Left colon (tissue), 2 donors: ENCODE measurements at places on chromosomes 12 and 14. TPM values are rescaled to one million over a fixed set of nuclear protein-coding genes. Genes with fewer than 3 reads are reported as not detected.

Gene KRT3
- not detected for total RNA-seq

Gene CCDC197
- not detected for total RNA-seq

Gene SIRT4
- 1.3 TPM for total RNA-seq

Gene KRT83
- not detected for total RNA-seq

Gene TAS2R19
- total RNA-seq: 2.9 TPM

Gene B3GNT4
- 0.98 TPM for total RNA-seq

Gene RGS6
- 0.78 TPM for total RNA-seq

Gene GPR162
- 4.3 TPM for total RNA-seq

Gene LTBP2
- total RNA-seq: 2.8 TPM

- no peak for DNase-seq
These were observed 311.8 kb downstream of the RERGL start for GRCh38 chr12:17778242-17778641.

DNA sequence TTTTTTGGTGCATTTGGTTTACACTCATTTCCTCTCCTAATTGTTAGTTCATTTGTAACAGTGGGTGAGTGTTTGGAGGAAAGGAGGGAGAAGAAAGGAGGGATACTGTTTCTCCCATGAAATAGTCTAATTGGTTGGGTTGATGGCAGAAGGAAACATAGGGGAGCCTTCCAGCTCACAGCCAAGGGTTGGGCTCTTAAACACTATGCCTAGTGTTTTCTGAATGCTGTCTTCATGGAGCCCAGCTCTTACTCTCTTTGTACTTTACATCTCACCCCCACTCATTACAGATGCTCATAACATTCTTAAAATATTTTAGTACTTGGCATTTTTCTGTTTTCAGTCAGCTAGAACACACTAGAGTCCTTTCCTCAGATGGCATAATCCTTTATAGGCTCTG is 38.2 kb downstream of the BAZ2A start:
- DNase-seq: no peak

DNA sequence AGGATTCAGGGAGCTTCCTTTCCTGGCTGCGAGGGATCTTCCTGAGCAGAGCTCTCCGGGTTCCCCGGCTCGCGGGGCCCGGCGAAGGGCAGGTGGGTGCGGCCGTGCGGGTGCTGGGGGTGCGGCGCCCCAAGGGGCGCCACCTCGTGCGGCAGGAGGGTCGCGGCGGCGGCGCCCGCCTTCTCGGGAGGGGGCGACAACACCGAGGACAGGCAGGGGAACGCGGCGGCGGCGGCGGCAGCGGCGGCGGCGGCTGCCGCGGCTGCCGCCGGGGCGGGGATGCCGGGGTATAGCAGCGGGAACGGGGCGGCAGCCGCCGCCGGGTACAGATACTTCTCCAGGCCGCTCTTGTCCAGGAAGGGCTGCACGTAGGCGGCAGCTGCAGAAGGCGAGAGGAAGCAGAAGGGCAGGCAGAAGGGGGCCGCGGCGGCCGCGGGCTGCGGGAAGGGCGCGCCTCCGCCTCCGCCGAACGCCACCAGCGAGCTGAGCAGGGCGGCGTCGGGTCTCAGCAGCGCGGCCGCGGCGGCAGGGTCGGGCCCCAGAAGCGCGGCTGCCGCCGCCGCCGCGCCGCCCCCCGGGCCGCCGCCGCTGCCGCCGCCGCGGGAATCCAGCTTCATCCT is 2.7 kb downstream of the BHLHE41 start:
- DNase-seq: peak; percentile 55

DNA sequence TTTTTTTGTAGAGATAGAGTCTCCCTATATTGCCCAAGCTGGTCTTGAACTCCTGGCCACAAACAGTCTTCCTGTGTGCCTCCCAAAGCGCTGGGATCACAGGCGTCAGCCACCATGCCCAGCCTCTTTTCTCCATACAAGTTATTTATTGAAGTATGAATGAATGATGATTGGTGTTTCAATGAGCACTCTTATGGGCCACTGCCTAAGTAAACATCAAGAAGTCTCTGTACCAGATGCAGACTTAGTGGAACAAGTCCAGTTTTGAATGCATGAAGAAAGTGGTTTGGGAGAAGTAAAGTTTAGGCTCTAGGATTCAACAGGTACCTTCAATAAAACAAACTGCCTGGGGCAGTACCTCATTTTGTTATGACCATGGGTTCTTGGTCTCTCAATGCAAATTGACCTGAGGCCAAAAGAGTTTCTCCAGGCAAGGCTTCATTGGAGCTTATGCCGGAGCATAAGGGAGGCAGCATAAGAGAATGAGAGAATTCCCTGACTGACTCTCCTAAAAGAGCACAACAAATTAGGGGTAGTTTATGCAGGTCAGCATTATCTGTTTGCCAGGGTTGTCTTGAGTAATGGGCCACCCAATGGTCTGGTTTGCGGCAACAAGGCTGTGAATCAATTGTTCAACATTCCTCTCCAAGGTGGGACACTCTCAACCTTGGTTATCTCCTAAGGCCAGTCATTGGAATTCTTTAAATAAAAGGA is 1.1 kb upstream of the GMFB start:
- no peak for DNase-seq

- no peak for DNase-seq
These were observed 2.4 kb downstream of the LRIG3 start for GRCh38 chr12:58917699-58918468.

DNA sequence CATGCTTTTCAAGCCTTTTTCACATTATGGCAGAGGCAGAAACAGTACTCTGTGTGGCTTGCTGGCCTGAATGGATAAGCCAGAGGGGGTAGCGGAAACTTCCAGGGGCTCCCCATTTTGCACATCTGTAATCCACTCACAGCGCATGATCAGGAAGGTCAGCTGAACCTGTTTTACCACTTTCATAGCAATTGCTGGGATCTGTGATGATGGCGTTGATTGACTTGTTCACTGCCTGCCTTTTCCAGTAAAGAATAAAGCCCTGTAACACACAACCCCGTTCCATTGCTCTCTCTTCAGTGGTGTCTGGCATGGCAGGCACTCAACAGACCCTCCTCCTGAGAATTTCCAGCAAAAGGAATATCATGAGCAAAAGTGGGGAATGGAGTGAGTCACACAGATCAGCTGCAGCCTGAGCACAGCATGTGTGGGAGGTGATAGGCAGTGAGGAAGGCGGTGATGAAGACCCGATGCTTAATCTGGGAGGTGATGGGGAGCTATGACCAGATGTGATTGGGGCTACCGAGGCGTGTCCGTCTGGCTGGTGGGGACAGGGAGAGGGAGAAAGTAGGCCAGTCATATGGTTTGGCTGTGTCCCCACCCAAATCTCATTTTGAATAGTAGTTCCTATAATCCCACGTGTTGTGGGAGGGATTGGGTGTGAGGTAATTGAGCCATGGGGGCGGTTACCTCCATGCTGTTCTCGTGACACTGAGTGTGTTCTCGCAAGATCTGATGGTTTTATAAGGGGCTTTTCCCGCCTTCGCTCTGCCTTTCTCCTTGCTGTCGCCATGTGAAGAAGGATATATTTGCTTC is 44.7 kb upstream of the CHST11 start:
- no peak for DNase-seq

- DNase-seq: peak; percentile 43
These were observed 49.6 kb downstream of the CMKLR1 start for GRCh38 chr12:108289350-108290161.

GRCh38 chr12:54861927-54862326 is 7.6 kb downstream of the MUCL1 start:
- no peak for DNase-seq

GRCh38 chr12:24505366-24506015 is 443.4 kb downstream of the BCAT1 start:
- no peak for DNase-seq

- no peak for DNase-seq
These were observed 84.0 kb downstream of the MSRB3 start for GRCh38 chr12:65362234-65363031.

DNA sequence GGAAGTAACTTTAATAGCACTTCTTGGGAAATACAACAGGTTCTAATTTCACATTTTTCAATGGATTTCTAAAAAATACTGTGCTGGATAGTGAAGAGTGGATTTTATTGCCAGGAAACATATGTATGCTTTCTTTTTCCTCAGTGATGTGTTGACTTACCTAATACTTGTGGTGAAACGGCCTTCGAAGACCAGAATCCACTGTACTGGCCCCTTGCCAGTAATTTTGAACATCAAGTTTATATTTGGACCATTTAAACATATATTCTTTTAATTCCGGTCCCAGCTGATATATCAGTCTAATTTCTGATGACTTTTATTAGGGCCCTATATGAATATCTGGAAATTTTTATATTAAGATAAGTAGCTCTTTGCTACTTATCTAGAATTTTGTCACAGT is 1.8 kb downstream of the MSRB3 start:
- no peak for DNase-seq
